ENCODE measurements at places on chromosomes 13 and 19. TPM values are rescaled to one million over a fixed set of nuclear protein-coding genes. Genes with fewer than 3 reads are reported as not detected.

The ZNF90 gene
- 0.63 TPM for total RNA-seq

DNA sequence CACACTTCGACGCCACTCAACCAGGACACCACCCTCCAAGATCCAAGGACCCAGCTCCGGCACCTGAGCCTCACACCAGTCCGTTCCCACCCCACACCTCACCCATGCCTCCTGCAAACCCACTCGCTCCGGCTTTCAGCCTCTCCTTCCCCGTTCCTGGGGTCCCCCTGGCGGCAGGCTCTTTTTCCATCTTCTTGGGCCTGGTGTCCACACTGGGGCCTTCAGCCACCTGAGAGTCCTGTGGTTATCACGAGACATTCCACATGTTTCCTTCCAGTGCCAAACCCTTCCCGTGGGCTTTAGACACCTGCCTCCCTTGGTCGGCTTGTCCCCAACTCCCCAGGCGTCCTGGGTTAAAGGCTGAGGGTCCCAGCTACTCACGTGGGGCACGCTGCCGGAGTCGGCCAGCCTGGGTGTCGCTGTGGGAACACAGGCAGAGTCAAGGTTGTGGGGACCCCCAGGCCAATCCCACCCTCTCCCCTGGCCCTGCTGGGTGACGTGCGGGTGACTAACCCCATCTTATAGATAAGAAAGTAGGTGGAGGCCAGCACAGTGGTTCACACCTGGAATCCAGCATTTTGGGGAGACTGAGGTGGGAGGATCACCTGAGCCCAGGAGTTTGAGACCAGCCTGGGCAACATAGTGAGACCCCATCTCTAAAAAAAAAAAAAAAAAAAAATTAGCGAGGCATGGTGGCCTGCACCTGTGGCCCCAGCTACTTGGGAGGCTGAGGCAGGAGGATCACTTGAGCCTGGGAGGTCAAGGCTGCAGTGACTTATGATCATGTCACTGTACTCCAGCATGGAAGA is 1.9 kb downstream of the JSRP1 start:
- DNase-seq = peak; percentile 46

DNA sequence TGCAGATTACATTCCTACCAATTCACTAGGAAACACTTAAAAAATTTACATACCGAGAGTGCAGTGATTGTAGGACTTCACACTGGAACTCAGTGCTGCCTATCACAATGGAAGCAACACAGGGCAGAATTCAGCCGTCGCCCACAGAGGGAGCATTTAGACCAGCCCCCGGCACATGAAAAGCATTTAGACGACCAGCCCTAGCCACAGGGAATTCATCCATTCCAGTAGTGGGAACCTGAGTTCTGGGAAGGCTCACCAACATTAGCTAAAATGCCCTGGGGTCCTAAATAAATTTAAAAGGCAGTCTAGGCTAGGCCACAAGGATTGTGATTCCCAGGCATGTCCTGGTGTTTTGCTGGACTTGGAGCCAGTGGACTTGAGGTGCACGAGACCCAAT is 155.2 kb downstream of the LIG4 start:
- DNase-seq = no peak

The FGF14 gene
- 2.4 TPM for total RNA-seq

DNA sequence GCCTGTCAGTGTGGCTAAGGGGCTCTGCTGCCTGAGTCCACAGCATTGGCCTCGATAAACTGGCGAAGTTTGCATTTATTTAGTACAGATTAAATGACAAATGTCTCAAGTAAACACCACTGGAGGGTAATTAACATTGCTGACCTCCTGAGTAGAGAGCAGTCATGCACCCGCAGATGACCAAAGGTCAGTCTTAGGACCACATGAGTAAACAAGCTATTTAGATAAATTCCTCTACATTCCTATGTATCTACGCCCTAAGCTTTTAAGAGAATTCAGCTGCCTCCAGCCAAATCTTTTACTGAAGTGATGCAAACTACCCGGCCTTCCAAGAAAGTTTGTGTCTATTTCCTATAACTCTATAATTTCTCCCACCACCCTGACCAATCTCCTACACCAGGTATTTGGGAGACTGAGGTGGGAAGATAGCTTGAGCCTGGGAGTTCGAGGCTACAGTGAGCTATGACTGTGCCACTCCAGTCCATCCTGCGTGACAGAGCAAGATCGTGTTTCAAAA is 22.9 kb downstream of the CD70 start:
- DNase-seq = no peak

The PINLYP gene
- total RNA-seq = 4.5 TPM

- DNase-seq = no peak
Measured at GRCh38 chr13:28041501-28041900, 53.0 kb upstream of the URAD start.

GRCh38 chr19:31535691-31536460 is 186.6 kb upstream of the TSHZ3 start:
- no peak for DNase-seq

DNA sequence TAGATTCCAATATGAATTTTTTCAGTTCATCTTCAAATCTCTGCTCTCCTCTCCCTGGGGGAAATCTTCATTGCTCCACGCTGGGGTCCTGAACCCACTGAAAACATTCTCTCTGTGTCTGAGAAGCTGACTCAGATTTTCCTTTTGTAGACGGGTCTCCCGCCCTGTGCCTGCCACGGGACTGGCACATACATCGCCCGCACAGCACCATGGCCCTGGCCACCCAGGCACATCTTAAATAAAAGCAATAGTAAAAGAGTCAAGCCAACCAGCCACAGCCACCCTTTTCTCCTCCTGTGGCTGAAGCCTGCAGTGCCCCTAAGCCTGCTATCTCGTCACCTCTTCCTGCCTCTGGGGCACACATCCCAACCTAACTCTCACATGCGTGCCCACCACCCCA is 301.2 kb downstream of the ZNF536 start:
- no peak for DNase-seq

The COL5A3 gene
- total RNA-seq = 0.13 TPM

- no peak for DNase-seq
Measured at GRCh38 chr19:51002542-51003311, 1.3 kb upstream of the KLK8 start.

DNA sequence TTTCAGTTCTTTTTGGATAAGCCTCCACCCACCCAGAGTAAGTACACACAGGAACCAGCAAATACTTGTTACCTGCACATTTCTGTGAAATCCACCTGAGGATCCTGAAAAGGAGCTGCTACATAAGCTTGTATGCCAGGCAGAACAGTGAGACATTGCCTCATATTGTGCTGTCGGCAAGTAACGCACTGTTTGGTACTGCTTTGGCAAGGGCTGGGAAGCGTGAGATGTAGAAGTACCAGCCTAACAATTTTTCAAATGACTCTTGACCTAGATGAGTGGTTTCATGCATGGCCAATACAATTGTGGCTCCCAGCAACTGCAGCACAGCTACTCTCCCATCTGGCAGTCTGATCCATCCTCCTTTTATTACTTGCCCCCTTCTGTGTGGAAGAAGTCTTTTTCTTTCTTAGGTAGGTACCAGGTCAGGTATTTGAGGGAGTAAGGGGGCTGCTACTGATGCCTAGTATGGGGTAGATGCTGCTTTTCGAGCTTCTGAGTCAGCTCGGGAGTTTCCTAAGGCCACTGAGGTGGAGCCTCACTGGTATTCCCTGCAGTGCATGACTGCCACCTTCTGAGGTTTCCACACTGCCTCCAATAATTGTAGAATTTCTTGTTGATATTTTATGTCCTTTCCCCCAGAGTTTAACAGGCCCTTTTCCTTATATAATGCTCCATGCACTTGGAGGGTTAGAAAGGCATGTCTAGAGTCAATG is 52.2 kb downstream of the ZNF737 start:
- DNase-seq = no peak

DNA sequence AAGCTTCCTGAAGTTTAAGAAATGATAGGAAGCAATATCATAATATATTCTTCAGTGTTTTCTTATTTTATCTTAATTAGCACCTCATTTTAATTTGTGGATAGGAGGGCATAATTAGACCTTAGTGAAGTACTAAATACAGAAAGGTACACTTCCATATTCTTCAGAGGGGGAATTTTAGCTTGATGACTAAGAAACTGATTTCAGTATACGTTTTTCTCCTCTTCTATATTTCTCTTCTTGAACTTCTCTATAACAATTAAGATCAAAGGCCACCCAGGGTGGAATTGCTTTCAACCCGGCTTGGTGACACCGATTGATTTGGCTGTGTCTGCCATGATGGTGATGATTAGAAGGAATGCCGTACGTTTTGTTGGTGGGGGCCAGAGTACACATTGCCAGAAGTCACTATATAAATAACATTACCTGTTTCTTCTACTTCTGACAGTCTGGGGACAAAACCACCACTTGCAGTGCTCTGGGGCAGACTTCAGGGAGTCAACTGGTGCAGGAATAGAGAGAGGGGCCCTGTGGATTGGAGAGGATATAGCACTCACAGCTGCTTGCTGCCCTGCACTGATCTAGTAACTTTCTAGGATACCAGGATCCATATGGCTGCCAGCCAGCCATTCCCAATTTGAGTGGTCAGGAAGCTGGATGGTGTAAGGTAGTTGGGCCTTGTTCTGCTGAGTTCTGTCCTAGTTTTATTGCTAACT is 73.8 kb downstream of the SPATA13 start:
- no peak for DNase-seq

The EFNA2 gene
- 0.25 TPM for total RNA-seq

DNA sequence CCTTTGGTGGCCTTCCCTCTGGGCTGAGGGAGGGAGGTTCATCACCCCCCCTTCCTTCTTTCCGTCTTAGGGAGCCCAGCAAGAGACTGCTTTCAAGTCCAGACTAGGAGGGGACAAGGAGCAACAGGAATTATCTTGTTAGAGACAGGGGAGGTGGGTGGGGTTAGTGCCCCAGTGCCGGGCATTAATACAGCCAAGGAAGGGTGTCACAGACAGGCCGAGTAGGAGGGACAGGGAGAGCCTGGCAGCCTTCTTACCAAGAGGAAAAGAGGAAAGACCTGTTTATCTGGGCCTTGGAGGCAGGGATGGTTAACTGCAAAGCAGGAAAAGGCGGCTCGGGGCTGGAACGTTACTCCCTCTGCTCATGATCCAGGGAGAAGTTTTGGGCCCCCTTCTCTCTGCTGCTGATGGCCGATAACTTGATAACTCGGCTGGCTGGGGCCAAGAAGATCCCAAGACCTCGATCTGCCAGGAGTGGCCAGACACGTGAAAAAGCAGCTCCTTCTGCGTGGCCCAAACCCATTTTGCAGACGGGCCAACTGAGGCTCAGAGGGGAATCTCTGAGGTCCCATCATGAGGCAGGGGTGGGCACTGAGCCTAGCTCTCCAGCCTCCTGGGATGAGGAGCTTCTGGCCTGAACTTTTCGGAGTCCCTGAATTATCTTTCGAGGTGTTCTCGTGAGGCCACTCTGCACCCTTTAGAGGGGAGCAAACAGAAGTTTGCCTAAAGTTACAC is 79.3 kb downstream of the PTPRS start:
- no peak for DNase-seq

DNA sequence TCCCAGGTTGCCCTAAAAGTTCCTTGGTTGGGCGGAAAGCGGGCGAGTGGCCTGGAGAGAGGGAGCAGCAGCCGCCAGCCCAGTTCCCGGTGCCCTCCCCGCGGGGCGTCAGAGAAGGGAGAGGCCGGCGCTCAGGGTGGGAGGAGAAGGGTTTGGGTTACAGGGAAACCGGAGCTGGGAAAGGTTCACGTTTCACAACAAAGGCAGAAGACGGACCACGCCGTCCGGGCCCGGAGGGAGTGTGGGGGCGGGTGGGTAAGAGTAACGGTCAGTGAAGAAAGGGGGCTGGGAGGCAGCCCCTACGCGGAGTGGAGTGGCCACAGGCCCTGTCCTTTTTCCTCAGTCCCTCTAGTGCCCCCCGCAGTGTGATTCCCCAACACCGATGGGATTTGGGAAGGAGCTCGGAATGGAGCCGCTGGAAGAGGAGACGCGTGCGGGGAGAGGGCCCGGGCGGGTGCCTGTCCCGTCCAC is 1.6 kb downstream of the SIX5 start:
- no peak for DNase-seq

The CCDC194 gene
- total RNA-seq = not detected

DNA sequence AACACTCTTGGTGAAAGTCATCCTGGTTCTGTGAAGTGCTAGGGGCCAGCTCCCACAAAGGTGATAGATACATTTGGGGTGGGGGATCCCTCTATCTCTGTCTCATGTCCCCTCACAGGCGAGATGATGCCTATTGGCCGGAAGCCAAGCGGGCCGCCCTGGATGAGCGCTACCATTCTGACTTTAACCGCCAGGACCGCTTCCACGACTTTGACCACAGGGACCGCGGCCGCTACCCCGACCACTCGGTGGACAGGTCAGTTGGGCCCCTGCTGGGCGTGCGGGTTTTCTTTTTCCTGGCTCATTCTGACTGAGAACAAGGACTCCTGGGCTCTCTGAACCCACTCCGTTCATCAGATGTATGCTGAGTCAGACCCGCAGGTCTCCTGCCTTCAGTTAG is 16.4 kb downstream of the MICOS13 start:
- no peak for DNase-seq

DNA sequence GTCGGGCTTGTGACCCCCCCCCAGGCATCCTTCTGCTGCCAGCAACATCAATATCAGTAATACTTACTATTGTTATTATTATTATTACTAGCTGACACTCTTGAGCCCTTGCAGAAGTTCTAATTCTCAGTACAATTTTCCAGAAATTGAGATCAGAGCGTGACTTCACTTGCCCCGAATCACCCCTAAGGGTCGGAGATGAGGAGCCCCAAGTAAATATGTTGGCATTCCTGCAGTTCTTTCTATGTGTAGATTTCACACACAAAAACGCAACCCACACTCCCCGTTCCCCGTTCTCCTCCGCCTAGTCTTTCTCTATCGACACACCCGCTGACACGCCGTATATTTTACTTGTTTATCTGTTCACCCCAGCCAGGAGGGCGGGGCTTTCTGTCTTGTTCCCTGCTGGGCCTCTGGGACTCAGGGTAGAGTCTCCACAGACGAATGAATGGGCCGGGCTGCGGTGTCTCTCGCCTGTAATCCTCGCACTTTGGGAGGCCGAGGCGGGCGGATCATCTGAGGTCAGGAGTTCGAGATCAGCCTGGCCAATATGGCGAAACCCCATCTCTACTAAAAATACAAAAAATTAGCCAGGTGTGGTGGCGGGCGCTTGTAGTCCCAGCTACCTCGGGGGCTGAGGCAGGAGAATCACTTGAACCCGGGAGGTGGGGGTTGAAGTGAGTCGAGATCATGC is 14.7 kb downstream of the TLE5 start:
- DNase-seq = peak; percentile 72

DNA sequence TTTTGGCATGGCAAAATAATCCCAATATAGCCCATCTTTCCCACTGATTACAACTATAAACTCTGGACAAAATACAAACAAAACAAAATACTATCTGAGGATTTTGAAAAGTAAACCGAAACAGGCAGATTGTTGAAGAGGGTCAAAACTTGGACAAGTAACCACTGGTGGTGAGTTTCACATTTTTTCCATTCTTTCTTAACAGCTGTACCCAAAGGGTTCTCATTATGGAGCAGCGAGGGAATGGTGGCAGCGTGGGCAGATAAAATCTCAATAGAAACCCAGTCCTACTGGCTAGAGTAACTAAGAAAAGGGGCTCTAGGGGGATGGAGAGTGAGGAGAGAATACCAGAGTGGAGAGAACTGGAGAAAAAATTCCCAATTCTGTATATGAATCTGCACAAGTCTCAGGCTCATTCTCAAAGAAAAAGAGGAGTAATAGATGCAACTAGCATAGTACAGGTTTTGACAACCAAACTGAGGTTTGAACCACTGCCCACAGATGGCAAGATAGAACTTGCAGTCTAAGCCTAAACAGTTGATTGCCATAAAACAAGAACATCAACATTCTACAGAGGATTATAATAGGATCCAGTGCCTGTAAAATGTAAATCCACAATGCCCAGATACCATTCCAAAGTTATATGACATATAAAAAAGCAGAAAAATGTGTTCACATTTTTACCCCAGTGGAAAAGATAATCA is 284.5 kb downstream of the KCNRG start:
- DNase-seq = no peak

The RFXANK gene
- 70.7 TPM for total RNA-seq

Measured in dermis microvascular lymphatic vessel endothelial cell (primary cell).